Stimulated activated CD4-positive, alpha-beta T cell treated with anti-CD3 and anti-CD28 coated beads, Interleukin-2, amount 100 ng/mL, for 24 hours (primary cell): ENCODE measurements at places on chromosomes 7 and 10.

GRCh38 chr10:130236711-130237110 lies 100.5 kb downstream of the GLRX3 start:
- no peak for DNase-seq

GRCh38 chr7:10618953-10619352 lies 354.7 kb upstream of the PHF14 start:
- no peak for DNase-seq

DNA sequence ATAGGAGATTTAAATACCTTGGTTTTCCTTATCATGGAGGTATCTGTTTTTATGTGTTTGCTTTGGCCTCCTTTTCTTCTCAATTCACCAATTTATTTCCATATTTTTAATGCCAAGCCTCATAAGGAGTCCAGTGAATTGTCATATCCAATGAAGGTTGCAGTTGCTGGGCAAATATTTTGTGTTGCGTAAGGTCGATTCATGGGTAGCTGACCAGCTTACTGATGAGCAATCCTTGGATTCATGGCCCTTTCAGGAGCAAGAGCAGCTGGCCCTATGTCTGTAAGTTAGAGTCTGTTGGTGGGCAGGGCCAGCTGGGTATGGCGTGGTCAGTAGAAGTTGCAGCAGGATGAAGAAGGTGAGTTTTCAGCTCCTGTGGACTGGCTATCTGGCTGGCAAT lies 182.9 kb downstream of the PFKFB3 start:
- DNase-seq = no peak

GRCh38 chr10:78953799-78954297 lies 114.9 kb upstream of the ZMIZ1 start:
- DNase-seq = no peak

GRCh38 chr10:119250641-119251314 lies 43.4 kb downstream of the GRK5 start:
- no peak for DNase-seq

DNA sequence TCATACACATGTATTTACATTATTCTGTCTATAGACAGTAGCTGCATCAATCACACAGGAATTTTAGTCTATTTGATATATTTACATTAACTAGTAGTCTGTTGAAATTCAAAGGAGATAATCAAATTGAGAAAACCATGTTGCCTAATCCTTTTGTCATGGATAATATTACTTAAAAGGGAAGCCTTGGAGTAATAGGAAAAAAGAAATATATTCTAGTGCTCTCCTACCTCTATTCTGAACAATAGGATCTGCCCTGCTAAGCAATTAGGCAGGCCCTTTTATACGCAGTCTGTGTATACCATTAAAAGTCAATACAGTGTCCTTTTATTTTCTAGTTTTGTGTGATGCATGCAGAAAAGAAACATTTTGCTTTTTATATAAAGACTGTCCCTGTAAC lies 24.5 kb downstream of the UMAD1 start:
- DNase-seq = no peak

- DNase-seq = no peak
Observed at GRCh38 chr7:98613601-98614425, 3.3 kb upstream of the NPTX2 start.

DNA sequence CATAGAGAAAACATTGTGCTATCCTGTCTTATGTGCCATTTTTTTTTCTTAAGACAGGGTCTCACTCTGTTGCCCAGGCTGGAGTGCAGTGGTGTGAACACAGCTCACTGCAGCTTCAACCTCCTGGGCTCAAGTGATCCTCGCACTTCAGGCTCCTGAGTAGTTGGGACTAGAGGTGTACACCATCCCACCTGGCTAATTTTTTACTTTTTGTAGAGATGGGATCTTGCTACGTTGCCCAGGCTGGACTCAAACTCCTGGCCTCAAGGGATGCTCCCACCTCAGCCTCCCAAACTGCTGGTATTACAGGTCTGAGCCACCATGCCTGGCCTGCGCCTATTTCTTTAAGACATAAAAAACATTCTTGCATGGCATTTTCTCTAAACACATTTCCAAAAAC lies 20.6 kb downstream of the LYZL1 start:
- no peak for DNase-seq

DNA sequence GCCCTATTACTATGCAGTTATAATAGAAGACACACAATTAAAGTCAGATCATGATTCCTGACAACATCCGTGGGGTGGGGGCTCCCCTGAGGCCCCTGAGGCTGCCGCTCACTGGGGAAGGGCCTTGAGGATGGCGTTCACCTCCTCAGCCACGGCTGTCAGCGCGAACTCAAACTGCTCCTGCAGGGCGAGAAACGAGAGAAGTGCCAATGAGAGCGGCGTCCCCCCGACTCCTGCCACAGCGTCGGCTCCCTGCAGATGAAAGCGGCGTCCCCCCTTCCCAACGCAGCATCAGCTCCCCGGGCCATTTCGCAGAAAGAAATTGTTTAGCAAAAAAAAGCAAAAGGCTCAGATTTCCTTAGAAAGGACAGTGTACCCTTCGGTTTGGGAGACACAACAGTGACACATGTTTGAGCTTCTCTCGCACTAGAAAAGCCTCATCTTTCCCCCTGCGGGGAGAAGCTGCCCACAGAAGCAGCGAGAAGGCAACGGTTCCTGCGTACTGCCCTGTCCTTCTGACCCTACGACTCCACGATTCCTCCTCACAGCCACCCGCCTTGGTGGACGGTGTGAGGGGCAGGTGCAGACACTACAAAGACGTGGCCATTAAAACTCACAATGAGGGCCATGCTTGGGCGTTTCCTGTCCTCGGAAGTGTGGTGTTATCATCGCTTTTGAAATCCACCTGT lies 203.9 kb downstream of the DNAJB6 start:
- no peak for DNase-seq

DNA sequence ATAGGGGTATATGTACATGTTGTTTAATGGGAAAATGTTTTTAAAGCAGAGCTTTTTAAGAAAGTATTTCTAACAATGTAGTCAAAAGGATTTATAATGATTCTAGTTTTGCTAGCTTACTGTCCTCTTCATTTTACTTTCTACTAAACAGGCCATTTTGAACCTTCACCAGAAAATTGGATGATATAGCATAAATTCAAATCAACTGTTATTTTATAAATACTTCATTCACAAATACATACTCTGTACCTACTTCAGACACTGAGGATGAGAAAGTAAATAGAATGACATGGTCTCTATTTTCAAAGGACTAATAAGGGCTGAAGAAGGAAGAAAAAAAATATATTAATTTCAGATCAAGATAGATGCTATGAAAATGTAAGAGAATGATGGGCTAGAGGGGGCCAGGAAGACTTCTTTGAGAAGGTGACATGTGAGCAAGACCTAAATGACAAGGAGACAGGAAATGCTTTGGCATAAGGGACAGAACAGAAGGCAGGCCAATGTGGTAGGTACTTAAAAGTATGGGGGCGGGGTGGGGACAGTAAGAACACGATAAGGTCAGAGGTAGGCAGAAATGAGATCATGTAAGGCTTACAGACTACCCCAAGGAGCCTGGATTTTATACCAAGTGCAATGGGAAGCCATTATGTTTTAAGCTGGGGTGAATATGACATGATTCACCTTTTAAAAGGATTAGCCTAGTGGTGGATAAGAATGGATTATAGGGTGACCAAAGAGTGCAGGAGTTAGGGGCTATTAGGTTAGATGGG lies 5.2 kb downstream of the NAMPT start:
- DNase-seq = peak; percentile 42

GRCh38 chr7:22841954-22842353 lies 19.3 kb upstream of the TOMM7 start:
- DNase-seq = no peak

DNA sequence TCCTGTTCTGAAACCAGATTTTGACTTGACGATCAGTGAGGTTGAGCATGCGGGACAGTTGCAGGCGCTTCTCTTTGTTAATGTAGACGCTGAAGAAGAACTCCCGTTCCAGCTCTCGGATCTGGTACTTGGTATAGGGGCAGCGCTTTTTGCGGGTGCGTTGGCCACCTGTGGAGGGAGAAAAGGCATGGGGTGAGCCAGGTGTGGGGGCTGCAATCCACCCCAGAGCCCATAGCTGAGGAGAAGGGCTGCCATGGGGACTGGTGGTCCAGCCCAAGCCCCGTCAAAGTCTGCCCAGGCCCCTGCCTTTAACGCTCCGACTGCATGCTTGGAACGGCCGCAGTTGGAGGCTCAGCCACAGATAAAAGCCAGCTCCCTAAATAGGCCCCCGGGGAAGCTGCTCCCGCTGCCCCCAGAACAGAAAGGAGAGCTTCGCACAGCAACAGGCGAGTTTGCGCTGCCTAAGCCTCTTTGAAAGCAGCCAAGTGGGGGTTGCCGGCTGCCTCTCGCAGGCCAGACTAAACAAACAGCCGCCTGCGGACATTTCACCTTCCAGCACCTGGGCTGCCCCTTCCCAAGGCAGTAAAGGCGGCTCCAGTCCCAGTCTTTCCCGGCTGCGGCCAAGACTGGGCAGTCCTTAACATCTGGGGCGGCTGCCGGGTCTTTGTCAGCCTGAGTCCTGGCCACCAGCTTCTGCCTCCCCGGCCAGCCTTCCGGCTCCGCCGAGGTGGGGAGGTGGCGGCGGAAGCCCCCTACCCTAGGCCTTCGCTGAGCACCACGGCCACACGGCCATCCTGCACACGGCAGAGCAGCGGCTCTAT lies 2.0 kb downstream of the HOXA11 start:
- DNase-seq = no peak

- no peak for DNase-seq
Observed at GRCh38 chr10:1520909-1521565, 216.3 kb downstream of the ADARB2 start.

GRCh38 chr10:118948786-118949185 lies 80.7 kb upstream of the NANOS1 start:
- DNase-seq = no peak

- DNase-seq = no peak
Observed at GRCh38 chr10:80133206-80133605, 676 bp downstream of the PLAC9 start.

- no peak for DNase-seq
Observed at GRCh38 chr10:132943791-132944404, 1.5 kb upstream of the CFAP46 start.

DNA sequence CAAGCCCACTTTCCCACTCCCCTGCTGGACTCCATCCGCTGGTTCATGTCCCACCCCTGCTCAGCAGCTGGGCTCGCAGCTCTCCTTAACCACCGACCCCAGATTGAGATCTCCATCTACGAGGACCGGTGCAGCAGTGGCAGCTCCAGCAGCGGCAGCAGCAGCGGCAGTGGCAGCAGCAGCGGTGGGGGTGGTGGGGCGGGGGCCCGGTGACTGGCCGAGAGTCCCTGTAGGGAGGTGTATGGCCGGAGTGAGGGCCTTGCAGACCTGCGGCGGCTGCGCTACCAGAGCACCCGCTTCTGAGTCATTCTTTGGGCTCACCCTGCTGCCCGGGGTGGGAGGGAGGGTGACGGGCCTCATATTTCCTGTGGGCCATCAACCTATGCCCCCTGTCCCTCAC lies 15.8 kb downstream of the GOLGA7B start:
- no peak for DNase-seq

GRCh38 chr10:8402576-8402975 lies 348.1 kb downstream of the GATA3 start:
- DNase-seq = peak; percentile 44

DNA sequence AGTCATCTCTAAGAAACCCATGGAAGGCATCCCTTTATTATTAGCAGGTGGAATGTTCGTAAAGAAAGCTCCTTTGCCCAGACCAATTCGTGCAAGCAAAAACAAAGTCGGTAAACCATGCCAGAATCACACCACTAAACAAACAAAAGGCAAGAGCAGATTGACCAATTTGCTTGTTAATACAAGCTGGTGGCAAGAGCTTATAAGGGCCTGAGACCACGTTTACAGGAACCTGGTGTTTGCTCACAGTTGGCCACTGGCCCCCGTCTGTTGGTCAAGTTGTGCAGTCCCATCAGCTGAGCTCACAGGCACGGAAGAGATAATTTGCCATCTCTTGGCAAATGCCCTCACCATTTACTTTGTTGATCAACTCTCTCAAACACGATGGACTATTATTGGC lies 342.2 kb upstream of the MKI67 start:
- no peak for DNase-seq

GRCh38 chr10:132107186-132107948 lies 41.6 kb downstream of the JAKMIP3 start:
- no peak for DNase-seq

GRCh38 chr10:934746-935406 lies 3.4 kb upstream of the LARP4B start:
- DNase-seq = no peak

GRCh38 chr7:5679048-5679812 lies 102.2 kb downstream of the RNF216 start:
- no peak for DNase-seq

GRCh38 chr10:102157224-102157623 lies 5.0 kb downstream of the NOLC1 start:
- DNase-seq = no peak

- DNase-seq = no peak
Observed at GRCh38 chr7:18978108-18978495, 139.3 kb downstream of the TWIST1 start.

DNA sequence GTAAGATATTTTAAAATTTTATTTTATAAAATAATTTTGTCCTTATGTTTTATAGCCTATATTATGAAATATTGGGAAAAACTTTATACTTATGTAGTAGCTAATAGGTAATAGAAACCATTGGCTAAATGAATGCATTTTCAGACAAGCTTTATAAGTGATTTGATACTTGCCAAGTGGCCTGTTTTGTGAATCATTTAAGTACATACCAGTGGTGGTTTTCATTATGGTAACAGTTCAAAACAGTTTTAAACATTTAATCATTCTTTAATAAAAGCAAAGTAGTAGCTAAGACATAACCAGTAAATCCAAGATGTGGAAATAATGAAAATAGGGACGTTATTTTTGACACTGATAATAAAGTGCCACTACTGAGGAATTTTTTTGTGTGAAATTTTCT lies 182.2 kb downstream of the PHF14 start:
- no peak for DNase-seq

DNA sequence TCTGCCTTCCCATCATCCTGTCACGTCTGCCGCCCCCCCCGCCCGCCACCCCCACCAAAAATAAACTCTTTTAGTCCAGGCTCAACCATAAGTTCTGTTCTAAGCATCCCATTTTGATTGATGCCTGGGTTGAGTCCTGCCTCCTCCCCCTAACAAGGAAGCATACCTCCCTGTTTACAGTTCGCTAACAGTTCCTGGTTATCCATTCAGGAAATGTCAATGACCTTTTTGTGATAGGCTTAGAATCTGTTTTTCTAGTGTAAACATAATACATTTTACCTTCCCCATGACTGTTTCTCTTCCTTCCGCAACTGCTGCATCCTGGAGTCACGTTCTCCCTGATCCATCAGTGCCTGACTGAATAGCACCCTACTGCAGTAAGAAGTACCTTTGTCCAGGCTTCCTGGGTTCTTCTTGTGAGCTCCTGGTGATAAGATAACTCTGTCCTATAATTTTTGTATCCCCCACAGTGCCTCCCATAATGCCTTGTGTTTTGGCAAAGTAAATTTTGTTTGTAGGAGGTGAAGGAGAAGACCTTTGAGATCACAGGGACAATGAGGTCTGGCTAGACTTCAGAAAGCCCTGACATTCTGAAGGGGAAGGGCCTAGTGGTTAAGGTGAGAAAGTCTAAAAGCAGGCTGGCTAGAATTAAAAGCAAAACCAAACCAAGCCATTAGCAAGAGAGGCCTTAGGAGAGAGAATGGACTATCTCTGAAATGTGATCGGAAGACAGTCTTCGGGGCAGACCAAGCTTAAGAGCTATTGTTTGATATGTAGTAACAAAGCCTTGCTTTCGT lies 7.3 kb downstream of the AGFG2 start:
- no peak for DNase-seq

- no peak for DNase-seq
Observed at GRCh38 chr10:97106207-97106606, 79.6 kb downstream of the SLIT1 start.
